NCI-H187 (cell line): ENCODE measurements at places on chromosomes 6 and 20.

DNA sequence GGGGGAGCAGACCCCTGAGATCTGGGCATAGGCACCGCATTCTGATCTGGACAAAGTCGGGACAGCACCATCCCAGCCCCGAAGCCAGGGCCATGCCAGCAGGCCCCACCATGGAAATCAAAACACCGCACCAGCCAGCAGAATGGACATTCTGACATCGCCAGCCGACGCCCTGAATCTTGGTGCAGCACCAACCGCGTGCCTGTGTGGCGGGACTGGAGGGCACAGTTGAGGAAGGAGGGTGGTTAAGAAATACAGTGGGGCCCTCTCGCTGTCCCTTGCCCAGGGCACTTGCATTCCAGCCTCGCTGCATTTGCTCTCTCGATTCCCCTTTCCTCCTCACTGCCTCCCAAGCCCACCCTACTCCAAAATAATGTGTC is 2.0 kb downstream of the NNAT start:
- no peak for DNase-seq

GRCh38 chr6:159582736-159583135 is 110.3 kb downstream of the SOD2 start:
- DNase-seq, result no peak

DNA sequence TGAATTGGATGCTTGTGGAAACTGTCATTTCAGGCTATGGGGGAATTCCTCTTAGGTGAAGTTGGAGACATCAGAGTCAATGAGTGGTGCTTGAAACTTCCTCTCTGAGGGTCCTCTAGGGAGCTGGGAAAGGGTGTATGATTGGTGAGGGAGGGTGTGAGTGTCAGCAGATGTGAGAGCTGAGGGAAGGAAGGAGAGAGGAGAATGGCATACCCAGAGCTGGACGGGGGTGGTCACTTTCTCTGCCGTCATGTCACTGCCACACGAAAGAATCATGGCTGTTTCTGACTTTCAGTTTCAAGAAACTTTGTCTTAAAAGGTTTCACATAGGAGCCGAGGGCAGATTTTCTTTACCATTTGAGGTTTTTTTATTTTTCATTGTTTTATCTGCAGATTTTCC is 50.3 kb downstream of the DEK start:
- no peak for DNase-seq

DNA sequence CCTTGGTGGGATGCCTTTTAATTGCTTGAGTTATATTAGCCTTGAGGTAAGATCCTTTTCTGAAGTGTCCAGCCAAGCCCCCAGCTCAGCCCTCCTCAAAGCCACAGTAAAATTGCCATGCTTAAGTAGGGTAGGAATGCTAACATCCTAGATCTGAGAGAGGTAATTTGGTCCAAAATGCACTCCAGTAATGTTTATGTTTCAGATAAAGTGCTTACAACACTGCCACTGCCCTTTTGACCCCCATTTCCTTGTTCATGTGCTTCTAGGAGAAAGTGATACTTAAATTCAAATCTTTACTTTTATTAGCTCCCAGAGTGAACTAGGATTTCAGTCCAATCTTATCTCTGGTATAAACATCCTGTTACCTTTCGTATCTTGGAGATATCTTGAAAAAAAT is 318.0 kb downstream of the BMP2 start:
- DNase-seq, result no peak

DNA sequence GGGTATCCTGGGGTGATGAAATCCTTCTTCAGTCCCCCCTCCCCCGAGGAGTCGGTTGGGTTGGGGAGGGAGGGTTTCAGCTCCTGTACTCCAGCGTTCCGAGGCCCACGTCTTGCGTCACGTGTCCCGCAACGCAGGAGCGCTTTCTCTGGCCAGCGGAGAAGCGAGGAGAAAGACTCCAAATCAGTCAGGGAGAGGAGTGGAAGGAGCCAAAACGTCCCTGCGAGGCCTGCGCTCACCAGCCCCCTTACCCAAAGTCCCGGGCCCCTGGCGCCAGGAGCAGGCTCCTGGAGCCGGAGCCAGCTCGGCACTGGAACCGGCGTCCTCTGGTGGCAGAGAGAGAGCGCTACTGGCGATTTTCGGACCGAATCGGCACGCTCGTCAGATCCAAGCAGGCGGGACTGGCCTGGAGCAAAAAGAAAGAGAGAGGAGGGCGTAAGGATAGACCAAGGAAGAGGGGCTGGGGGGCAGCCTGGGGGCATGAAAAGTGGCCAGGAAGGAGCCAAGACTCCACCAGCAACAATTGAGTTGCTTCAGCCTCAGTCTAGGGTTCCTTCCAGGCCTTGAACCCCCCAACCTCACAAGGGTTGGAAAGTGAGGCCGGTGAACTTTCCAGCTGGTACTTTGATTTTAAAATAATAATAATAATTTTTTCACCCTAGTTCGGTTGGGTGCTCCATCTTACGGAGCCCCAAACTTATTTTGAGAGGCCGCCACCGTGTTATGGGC is at the start of gene GNAS:
TSS of gene GNAS (plus strand) at position 174 of the 729 bp plus-strand sequence.
- DNase-seq, result no peak

- DNase-seq, result no peak
These were observed 11.1 kb upstream of the SLC4A11 start for GRCh38 chr20:3250091-3250504.

DNA sequence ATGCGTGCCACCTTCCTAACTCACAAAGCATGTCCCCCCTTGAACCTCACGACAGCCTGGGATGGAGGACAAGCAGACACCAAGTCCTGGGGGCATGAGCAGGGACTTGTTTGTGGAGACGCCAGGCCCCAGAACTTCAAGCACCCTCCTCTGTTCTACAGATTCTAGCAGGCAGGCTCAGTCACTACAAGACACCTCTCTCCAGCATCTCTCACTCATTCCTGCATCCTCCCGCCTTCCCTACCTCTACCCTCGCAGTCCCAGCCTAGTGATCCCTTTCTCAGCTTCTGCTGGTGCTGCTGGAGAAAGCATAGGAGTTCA is 3.7 kb downstream of the LRP11 start:
- no peak for DNase-seq

GRCh38 chr20:46951840-46952497 is 57.3 kb downstream of the EYA2 start:
- no peak for DNase-seq

GRCh38 chr6:44543664-44544063 is 156.2 kb downstream of the CDC5L start:
- DNase-seq, result no peak

DNA sequence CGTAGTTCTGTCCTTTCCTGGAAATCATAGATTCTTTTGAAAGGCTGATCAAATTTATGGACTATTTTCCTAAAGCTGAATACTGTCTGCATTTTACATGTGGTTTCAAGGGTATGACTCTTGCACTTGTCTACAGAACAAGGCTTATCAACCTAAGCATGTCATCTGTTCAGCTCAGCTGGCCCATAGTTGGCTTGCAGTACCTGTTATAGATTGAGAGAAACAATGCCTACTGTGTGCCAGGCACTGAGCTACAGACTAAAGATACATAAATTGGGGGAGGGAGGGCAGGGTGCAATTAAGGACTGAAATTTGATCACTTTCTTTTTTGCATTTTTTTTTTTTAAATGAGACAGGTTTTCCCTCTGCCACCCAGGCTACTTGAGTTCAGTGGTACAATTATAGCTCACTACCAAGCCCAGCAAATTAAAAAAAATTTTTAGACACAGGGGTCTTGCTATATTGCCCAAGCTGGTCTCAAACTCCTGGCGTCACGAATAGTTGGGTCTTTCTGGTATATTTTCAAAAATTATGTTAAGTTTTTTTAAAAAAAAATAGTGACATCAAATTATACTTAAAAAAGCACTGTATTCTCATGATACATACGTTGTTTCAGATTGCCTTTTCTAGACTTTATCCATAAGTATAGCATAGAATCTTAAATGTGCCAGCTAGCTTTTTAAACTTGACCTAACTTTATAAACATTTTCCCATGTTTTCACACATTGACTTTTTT is 52.2 kb downstream of the RREB1 start:
- no peak for DNase-seq

DNA sequence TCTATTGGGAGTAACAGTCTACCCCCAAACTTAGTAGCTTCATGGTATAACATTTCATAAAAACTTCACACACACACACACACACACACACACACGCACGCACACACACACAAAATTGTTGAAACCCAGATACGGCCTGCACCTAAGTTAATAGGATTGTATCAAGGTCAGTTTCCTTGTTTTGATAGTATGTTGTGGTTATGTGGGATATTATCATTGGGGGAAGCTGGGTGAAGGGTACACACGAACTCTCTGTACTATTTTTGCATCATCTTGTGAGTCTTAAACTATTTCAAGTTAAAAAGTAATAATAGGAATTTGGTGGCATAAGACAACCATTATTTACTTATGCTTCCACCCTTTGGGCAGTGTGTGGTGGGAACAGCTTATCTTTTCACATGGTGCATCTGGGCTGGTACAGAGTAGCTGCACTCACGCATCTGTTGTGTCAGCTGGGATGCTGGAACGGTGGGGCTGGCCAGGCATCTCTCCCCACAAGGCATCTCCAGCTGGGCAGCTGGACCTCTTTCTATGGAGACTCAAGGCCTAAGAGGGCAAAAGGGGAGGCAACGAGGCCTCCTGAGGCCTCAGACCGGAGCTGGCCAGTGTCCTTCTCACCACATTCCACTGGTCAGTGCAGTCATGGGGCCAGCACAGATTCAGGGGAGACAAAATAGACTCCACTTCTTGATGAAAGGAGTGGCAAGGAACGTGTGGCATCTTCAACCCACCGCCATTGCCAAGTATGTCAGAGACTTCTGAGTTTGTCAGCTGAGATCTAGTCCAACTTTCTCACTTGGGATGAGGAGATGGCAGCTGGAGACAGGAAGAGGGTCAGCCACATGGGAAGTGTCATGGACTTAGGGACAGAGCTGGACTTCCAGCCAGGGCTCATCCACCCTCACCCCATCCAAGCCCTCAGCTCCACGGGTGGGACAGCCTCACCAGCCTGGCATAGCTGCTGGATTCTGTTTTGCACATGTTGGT is 20.5 kb upstream of the IP6K3 start:
- DNase-seq, result no peak

GRCh38 chr6:9523462-9523861 is 891.4 kb downstream of the TFAP2A start:
- no peak for DNase-seq

- no peak for DNase-seq
These were observed 30.4 kb downstream of the TRMT6 start for GRCh38 chr20:5919626-5920544.

DNA sequence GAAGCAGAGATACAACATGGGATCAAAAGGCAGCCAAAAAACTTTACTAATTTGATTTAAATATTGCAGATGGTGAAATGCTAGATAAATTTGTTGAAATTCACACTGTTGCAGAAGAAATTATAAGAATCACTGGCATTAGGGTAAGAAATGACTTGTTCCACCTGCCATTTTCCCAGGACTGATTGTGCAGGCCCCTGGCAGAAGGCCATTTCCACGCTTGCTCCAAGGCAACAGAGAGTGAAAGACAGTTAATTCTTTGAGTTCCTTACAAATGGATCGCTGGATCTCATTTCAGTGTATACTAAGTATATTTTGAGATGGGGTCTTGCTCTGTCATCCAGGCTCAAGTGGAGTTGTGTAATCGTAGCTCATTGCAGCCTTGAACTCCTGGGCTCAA is 67.0 kb upstream of the TMEM181 start:
- DNase-seq, result no peak

GRCh38 chr6:33273129-33273923 is 1.5 kb downstream of the RPS18 start:
- DNase-seq, result no peak

DNA sequence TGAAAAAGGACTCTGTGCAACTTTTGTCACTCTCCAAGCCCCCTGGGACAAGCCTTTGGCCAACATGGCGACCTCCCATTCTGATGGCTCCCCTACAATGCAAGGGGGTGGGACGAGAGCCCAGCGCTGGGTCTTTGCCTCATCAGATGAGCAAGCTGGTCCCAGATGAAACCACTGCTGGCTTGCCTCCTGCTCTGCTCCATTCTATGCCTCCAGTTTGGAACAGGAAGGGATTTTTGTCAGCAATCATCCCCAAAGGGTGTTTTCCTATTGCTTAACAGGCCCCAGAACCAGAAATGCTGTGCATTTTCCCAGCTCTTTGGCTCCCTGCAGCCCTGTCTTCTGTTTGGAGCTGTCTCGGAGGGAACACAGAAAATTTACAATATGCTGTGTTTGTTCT is 412.7 kb downstream of the MAFB start:
- DNase-seq, result no peak

GRCh38 chr6:108626777-108627176 is 66.1 kb downstream of the FOXO3 start:
- no peak for DNase-seq

DNA sequence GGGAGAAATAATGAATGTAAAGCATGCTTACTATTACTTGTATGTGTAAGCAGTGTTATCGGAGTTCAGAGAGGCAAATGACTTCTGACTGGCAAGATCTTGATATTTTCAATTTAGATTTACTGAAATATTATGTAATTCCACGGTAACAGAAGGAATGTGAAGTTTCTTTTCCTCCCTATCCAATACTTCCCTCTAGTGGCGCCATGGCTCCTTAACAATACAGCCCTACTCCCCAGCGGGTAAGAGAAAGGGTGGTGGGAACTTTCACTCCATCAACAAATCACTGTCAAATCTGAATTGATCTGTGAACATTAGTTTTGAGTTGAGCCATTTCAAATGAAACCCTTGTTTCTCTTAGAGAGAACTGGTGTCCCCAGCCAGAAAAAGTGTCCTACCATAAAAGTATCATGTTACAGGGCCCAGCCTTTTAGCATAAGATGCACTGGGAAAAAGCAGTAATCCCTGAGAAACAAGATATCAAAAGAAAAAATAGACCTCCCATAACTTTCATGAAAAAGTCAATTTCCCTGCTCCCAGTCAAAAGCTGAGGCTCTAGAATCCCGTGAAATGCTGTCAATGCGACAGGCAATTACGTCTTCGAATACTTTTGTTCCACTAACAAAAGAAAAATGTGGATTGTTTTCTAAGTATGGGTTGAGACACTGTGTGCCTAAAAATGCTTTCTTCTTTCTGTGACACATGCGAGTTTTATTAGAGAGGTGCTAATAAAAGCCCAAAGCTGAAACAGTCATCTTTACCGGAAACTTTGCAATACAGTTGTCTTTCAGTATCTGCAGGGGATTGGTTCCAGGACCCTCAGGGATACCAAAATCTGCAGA is 12.9 kb downstream of the COX7A2 start:
- no peak for DNase-seq

DNA sequence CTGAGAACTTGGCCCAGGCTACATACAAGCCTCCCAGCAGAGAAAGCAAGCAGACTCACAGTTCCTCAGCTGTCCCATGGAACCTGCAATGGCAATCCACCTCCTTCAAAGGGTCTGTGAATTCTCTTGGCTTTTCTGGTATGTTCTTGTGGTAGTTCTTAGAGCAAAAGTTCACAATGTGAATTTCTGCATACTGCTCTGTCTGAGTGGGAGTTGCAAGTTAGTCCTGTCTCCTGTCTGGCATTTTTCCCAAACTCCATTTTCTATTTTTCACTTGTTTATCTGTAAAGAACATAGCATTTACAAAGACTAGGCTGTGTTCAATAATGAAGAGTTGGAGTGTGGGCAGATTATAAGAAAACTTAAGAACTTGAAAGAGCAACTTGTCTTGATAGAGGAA is 269.9 kb downstream of the BCKDHB start:
- DNase-seq, result no peak

DNA sequence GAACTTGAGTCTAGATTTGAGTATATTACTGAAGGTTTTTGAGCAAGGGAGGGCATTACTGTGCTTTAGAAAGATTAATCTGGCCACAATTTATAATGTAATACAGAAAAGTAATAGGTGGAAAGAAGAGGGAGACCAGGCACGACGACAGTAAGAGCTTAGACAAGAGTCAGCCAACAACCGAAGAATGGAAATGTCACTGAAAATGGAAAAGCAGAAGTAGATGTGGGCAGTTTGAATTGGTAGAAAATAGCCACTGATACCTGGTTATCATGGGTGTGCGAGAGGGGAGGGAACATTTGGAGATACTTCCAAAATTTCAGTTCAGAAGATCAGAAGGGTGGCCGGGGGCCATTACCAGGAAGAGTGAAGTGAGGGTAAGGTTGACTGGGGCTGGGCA is 339.1 kb downstream of the UTRN start:
- no peak for DNase-seq
